Subcutaneous preadipocyte (primary cell): ENCODE measurements at places on chromosomes 7 and 10. TPM values are rescaled to one million over a fixed set of nuclear protein-coding genes. Genes with fewer than 3 reads are reported as not detected.

Gene PON1
- total RNA-seq, result not detected in 2 replicates

Gene ST8SIA6
- not detected in 2 replicates for total RNA-seq

Gene CLRN3
- total RNA-seq, result not detected in 2 replicates

Gene DIP2C
- 12.1 and 12.5 TPM in 2 replicates for total RNA-seq

Gene SFRP4
- under 0.01 and 0.37 TPM in 2 replicates for total RNA-seq

Gene GTF2IRD1
- total RNA-seq, result 4.7 and 5.9 TPM in 2 replicates

Gene NUPR2
- not detected in 2 replicates for total RNA-seq

Gene CRYGN
- total RNA-seq, result under 0.01 and 0.37 TPM in 2 replicates

Gene CLCN1
- total RNA-seq, result not detected in 2 replicates

Gene CYREN
- total RNA-seq, result 40.4 and 44.4 TPM in 2 replicates

Gene RPEL1
- 0.37 TPM in 1 of 2 replicates, not detected in the other for total RNA-seq

Gene DGKI
- total RNA-seq, result 3.5 and 5.9 TPM in 2 replicates

Gene CPN1
- total RNA-seq, result not detected in 2 replicates

Gene MSMB
- total RNA-seq, result not detected in 2 replicates

Gene UTF1
- total RNA-seq, result not detected in 2 replicates

Gene NANOS1
- total RNA-seq, result 0.73 and 1.2 TPM in 2 replicates

Gene DOCK1
- 69.4 and 77.8 TPM in 2 replicates for total RNA-seq

Gene SPDYE9
- not detected in 2 replicates for total RNA-seq

Gene DMTF1
- 66.1 and 85.6 TPM in 2 replicates for total RNA-seq

Gene STAG3
- total RNA-seq, result 0.73 and 1.6 TPM in 2 replicates

Gene ABCB4
- total RNA-seq, result under 0.01 and 0.39 TPM in 2 replicates

Gene CYP3A7
- not detected in 2 replicates for total RNA-seq

Gene CLDN4
- total RNA-seq, result 2.6 and 4.7 TPM in 2 replicates

Gene SNX8
- 17.3 and 23.7 TPM in 2 replicates for total RNA-seq

Gene INMT
- 4.5 and 7.0 TPM in 2 replicates for total RNA-seq

Gene ZWINT
- 26.8 and 38.1 TPM in 2 replicates for total RNA-seq

Gene UCN3
- total RNA-seq, result not detected in 2 replicates

Gene TRIM56
- 6.2 and 12.3 TPM in 2 replicates for total RNA-seq

Gene HOXA10
- 9.9 and 11.3 TPM in 2 replicates for total RNA-seq

Gene PPP1R3C
- 2.6 and 4.1 TPM in 2 replicates for total RNA-seq

Gene SEMA3D
- 0.37 and 0.98 TPM in 2 replicates for total RNA-seq

Gene CHPF2
- 55.1 and 63.3 TPM in 2 replicates for total RNA-seq

Gene PKD2L1
- 0.37 TPM in 1 of 2 replicates, not detected in the other for total RNA-seq

Gene GPC2
- 0.73 and 2.3 TPM in 2 replicates for total RNA-seq

Gene SPRN
- 0.37 and 0.39 TPM in 2 replicates for total RNA-seq

Gene HOXA11
- 4.8 and 5.3 TPM in 2 replicates for total RNA-seq

Gene AGBL3
- total RNA-seq, result 0.73 and 0.78 TPM in 2 replicates

Gene KCNH2
- not detected in 2 replicates for total RNA-seq

Gene ADAM12
- 142 and 180 TPM in 2 replicates for total RNA-seq

Gene LGI1
- not detected in 2 replicates for total RNA-seq

Gene CYP2E1
- under 0.01 and 0.39 TPM in 2 replicates for total RNA-seq

Gene NRF1
- total RNA-seq, result 11.4 and 14.1 TPM in 2 replicates

Gene C1QL3
- not detected in 2 replicates for total RNA-seq

Gene PLEKHS1
- total RNA-seq, result not detected in 2 replicates

Gene ACTL6B
- not detected in 2 replicates for total RNA-seq
